ENCODE measurements at places on chromosomes 12 and 14.

- no peak for DNase-seq
Observed at GRCh38 chr14:47148686-47149085, 497.1 kb upstream of the RPL10L start.

DNA sequence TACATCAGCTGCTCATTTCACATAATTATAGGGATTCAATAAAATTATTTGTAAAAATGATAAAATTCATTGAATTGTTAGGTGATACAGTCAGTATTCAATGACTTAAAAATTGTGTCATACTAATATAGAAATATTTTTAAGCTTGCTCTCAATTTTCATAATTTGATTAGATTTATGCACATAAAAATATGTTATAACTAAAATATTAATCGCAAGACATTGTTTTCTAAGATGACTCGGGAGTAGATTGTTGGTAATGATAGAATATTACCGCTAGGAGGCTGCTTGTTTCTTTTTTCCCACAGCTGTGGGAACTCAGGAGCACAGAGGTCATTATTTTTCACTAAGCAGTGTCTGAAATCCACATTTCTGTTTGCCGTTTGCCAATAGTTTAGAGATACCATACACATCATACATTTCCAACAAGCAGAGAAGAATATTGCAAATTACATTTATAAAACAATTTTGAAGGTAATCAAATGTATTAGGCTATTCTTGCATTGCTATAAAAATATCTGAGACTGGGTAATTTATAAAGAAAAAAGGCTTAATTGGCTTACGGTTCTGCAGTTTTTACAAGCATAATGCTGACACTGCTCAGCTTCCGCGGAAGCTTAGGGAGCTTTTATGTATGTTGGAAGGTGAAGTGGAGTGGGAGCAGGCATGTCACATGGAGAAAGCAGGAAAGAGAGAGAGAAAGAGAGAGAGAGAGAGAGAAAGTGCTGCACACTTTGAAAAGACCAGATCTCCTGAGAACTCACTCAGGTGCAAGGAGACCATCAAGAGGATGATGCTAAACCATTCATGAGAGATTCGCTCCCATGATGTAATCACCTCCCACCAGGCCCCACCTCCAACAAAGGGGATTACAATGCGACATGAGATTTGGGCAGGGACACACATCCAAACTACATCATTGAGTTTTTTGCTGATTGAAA is 9.2 kb downstream of the CD69 start:
- DNase-seq, result no peak

DNA sequence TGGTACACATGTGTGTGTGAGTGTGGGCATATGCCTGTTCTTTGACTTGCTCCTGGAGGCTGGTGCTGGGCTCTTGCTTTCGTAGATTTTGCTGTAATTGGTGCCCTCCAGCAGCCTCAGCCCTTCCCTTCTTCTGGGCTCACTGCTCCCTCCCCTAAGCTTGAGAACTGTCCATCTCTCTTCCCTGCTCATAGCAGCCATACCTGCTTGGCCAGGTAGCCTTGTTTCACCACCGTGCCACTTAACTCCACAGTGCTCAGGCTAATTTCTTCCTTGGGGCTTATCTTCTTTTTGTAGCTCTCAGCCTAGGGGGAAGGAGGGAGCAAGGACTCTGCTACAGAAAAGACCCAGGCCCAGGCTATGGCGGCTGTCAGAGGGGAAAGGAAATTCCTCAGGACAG is 19.8 kb downstream of the PLEK2 start:
- DNase-seq, result no peak

DNA sequence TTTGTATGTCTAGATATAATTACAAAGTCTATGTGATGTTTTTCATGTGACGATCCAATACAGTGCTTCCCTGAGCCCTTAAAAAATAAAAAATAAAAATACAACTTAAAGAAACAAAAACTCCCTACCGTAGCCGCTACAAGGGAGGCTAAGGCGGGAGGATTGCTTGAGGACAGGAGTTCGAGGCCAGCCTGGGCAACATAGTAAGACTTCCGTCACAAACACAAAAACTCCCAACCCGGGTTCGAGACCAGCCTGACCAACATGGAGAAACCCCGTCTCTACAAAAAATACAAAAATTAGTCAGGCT is 669 bp upstream of the CDKN3 start:
- DNase-seq, result no peak

DNA sequence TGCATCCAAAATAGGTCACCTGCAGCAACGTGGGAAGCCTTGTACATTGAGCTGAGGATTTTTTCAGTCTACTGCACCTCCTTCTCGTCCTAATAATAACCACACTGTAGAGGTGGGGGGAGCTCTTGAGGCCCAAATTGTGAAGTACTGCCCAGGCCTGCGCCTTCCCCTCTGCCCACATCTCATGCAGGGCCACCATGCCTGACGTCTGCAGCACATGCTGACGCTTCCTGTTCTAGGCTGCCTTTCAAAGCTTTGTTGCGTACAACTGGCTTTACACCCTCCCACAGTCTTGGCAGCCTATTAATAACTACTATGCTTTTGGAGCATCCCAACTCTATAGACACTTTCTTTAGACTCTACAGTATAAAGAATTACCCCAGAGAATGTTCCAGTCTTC is 26.5 kb upstream of the TTC7B start:
- no peak for DNase-seq

- no peak for DNase-seq
Observed at GRCh38 chr14:47763188-47763854, 87.9 kb upstream of the MDGA2 start.

- DNase-seq, result no peak
Observed at GRCh38 chr12:95218150-95219133, 835 bp downstream of the VEZT start.

DNA sequence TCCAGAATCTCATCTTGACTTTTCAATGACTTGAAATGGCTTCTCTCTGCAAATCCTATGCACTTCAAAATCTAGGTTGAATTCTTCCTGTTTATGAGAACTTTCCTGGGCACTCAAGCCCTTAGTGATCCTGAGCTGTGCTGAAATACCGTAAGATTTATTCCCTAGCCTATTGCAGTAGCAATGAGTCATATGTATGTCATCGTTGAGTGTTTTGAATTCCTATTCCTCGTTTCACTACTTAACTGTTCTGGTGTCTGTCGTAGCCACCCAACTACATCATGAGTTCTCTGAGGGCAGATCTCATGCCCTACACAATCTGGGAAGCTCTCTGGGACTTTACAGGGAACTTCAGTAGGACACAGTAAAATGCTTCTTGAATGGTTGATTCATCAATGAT is 190.8 kb upstream of the TMEM132C start:
- no peak for DNase-seq

GRCh38 chr14:87349921-87350320 is 643.1 kb downstream of the GALC start:
- no peak for DNase-seq

DNA sequence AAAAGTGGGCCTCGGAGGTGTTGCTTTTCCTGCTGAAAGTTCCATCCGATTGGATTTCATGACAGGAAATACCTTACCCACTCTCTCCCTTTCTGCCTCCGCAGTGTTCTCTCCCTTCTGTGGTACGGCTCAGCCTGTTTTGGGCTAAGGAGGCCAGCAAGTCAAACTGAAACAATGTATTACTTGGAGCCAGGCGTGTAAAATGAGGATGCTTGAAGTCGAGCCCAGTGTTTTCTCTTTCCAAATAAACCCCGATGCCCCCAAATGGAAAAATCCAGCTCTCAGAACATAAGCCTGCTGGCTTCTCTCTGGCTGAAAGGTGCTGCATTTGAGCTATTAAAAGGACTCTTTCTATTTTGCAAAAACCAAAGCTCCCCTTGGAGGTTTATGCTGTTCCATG is 124.7 kb downstream of the ZNF664 start:
- no peak for DNase-seq

DNA sequence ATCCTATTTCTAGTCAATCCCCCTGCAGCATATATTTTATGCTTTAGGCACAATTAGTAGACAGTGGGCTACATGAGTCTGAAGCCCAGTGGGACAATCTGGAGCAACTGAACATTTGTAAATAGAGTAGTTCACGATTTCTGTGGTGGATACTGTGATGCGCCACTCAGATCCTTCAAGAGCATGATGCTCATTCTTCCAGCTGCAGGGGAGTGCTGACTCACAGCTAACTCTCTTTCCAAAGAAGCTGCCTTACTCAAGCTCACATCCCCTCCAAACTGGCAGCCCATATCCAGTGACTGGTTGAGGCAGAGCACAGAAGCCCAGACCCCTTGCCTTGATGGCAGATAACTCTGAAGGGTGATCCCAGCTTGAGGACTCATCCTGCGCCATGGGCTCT is 224.2 kb upstream of the EEA1 start:
- DNase-seq, result no peak

- DNase-seq, result no peak
Observed at GRCh38 chr12:108611884-108612415, 14.1 kb upstream of the TMEM119 start.

GRCh38 chr14:65731933-65732506 is 319.5 kb downstream of the FUT8 start:
- no peak for DNase-seq

DNA sequence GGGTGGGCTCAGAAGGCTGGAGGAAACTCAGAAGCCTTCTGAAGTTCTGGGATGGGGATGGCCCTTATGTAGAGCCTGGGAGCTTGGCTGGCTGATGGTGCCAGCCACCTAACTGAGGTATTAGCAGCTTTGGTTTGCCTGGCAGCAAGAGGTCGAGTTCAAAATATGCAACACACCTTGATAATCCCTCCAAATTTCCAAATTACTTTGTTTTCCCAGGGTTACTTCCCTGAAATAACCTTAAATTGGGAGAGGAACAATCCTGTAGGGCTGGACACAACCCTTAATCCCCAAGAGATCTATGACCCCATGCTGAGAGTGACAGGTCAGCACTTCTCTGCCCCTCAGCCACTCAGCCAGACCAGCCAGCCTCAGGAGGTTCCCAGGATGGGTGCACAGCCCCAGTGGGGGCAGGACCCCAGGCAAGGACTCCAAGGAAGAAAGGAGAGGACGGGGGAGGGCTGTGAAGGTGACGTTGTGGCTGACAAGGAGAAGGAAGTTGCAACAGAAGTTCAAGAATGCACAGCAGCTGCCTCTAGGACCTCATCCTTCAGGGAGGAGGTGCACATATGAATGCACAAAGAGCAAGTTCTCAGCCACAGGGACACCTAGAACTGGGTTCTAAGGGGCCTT is 18.6 kb upstream of the KRT77 start:
- DNase-seq, result no peak

DNA sequence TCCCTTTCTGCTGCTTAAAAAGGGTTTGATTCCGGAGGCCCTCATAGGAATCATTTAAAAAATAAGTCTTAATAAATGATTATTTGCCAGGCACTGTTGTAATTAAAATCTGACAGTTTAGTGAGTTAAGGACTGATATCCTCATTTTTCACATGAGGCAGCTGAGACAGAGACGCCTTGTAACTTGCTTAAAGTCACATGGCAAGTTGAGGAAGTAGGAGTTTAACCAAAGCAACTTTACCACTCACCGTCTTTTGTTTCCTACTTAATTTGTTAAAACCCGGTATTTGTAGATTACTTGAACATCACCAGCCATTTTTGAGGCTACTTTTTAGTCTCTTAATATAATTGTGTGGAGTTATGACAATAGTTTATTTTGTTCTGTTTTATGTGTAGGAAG is 2.4 kb downstream of the TIGAR start:
- no peak for DNase-seq

GRCh38 chr14:37726708-37727107 is 131.3 kb downstream of the TTC6 start:
- DNase-seq, result no peak

DNA sequence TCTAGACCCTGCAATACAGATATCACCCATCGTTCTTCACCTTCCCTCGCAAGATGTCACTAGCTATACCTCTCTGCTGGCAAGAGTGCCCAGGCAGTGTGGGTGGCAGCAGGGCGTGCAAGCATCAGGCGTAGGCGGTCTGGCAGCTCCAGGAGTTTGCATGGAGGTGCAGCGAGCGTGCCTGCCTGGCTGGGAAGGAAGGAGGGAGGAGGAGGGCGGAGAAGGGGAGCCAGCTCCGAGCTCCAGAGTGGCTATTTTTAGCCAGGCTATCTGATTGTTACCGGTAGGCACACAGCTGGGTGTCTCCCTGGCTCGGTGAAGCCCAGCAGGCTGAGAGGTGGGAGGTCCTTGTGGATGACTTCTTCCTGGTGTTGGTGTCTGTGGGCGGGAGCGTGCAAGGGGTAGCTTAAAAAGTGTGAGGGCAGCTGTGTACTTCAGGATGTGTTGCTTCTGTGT is 6.2 kb downstream of the FOXJ2 start:
- DNase-seq, result peak; percentile 9

GRCh38 chr14:87080146-87080545 is 912.8 kb downstream of the GALC start:
- DNase-seq, result no peak

GRCh38 chr12:78866518-78866917 is 1.9 kb downstream of the SYT1 start:
- no peak for DNase-seq

DNA sequence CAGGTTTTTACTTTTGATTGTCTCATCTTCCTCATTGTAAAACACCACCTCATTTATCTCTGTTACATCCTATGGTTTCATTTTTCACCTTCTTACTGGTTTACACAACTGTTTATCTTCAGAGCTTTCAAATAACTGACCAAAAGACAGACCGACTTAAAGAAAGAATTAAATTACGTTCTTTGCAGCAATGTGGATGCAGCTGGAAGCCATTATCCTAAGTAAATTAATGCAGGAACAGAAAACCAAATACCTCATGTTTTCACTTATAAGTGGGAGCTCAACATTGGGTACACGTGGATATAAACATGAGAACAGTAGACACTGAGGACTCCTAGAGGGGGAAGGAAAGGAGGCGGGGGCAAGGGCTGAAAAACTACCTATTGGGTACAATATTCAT is 729.0 kb upstream of the USP15 start:
- no peak for DNase-seq

Data from activated naive CD4-positive, alpha-beta T cell (primary cell).